Esophagus squamous epithelium (tissue), 5 donors: ENCODE measurements at places on chromosomes 2 and 18.

GRCh38 chr2:128156812-128157211, 65.8 kb downstream of the UGGT1 start:
- H3K27me3 ChIP-seq: no peaks in the 10 kb centered on the region
- no peak for DNase-seq
- H3K4me3 ChIP-seq: no peak overlapping the region
- H3K27ac ChIP-seq: no peak overlapping the region

GRCh38 chr2:107988108-107988507, 1.8 kb downstream of the SLC5A7 start:
- no peak for DNase-seq
- no peak overlapping the region for H3K4me3 ChIP-seq
- no peaks in the 10 kb centered on the region for H3K4me1 ChIP-seq
- no peaks in the 10 kb centered on the region for H3K36me3 ChIP-seq

GRCh38 chr18:67268530-67268929, 248.0 kb downstream of the DSEL start:
- H3K27ac ChIP-seq: no peak overlapping the region
- no peaks in the 10 kb centered on the region for H3K4me1 ChIP-seq
- DNase-seq: no peak
- H3K27me3 ChIP-seq: no peaks in the 10 kb centered on the region

DNA sequence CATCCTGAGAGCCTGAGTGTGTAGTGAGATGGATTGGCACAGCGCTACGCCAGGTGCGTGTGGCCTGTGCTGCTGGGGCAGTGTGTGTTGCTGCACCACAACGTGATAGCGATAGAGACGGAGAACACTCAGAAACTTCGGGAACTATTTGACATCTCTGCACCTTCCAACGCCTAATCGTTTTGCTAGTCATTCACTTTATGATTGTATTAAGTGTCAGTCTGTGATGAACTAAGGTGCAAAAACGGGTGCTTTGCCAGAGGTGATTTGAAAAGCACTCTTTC, 26.0 kb upstream of the IGFBP2 start:
- H3K36me3 ChIP-seq: no peaks in the 10 kb centered on the region
- DNase-seq: no peak
- no peak overlapping the region for H3K4me3 ChIP-seq
- H3K27ac ChIP-seq: no peak overlapping the region
- no peaks in the 10 kb centered on the region for H3K4me1 ChIP-seq

DNA sequence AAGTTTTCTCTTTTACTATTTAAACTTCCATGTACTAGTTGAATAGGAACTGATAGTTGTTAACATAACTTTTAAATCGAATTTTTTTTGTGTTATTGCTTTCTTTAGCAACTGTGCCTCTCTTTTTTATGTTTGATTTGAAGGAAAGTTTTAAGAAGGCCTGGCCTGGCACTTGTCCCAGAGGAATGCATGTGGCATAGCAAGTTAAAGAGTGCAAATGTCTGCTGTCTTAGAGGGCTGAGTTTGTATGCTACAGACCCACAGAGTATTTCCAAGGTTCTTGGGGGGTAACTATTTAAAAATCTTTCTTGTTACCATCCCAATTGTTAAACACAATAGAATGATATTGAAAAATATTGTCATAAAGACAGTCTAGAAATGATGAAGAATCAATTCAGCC, 47.0 kb downstream of the MTCL1 start:
- H3K36me3 ChIP-seq: no peaks in the 10 kb centered on the region
- H3K27me3 ChIP-seq: no peaks in the 10 kb centered on the region
- peaks cover 39% of the 10 kb centered on the region for H3K4me1 ChIP-seq
- H3K4me3 ChIP-seq: no peak overlapping the region
- H3K27ac ChIP-seq: peak overlapping the region; percentile 13

DNA sequence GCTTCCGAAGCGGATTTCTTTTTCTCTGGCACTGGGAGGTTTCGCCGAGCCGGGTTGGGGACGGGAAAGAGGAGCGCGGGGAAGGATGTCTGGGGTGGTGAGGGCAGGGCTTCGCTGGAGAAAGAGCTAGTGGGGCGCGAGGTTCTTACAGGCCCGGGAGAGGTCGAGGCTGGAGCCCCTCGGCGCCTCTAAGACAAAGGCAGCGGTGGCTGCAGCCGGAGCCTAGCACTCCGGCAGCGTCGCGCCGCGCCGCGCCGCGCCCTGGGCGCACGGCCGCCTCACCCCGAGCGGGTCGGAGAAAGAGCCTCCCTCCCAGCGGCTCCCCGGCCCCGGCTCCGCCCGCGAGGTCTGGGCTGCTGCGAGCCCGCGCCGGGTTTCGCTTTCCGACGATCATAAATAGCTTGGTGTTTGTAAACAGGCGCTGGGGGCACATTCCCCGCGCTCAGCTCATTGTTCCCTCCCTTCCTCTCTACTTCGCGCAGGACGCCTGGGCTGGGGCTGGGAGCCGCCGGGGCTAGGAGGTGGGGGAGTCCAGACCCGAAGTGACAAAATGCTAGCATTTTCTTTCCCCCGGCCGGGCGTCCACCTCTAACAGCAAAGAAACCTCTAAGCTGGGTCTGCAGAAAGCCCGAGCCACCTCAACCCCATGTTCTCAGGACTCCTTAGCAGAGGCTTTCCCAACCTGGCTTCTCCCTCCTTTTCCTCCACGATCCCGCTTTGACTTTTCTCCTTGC, 813 bp upstream of the MEIS1 start:
- H3K27me3 ChIP-seq: no peaks in the 10 kb centered on the region
- H3K27ac ChIP-seq: peak overlapping the region; percentile 93

DNA sequence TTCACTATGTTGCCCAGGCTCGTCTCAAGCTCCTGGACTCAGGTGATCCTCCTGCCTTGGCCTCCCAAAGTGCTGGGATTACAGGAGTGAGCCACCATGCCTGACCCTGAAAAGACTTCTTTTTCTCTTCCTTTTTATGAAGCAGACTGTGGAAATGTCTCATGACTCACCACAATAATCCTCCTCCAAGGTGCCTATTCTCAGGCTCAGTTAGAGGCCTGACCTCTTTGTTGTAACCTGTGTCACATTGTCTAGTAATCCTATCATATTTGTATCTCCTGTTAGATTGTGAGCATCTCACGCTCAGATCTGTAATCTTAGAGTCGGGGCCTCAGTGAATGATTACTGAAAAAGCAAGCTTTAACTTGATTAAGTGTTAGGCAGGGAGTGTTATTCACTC, 18.3 kb upstream of the TAF4B start:
- no peaks in the 10 kb centered on the region for H3K4me1 ChIP-seq
- H3K36me3 ChIP-seq: no peaks in the 10 kb centered on the region
- peak overlapping the region; percentile 50 for H3K27ac ChIP-seq
- DNase-seq: no peak
